RPMI7951 (cell line): ENCODE measurements at places on chromosomes 6 and 20. TPM values are rescaled to one million over a fixed set of nuclear protein-coding genes. Genes with fewer than 3 reads are reported as not detected.

Gene BPIFB1
- not detected in 2 replicates for total RNA-seq

Gene PSORS1C1
- 0.48 and 0.88 TPM in 2 replicates for total RNA-seq

Gene LY6G6F
- total RNA-seq, result not detected in 2 replicates

Gene RRAGD
- total RNA-seq, result under 0.01 and 0.20 TPM in 2 replicates

Gene ZNF184
- 16.4 and 24.2 TPM in 2 replicates for total RNA-seq

Gene DEFB132
- total RNA-seq, result not detected in 2 replicates

Gene MCHR2
- total RNA-seq, result not detected in 2 replicates

Gene CRYBG1
- 74.4 and 81.6 TPM in 2 replicates for total RNA-seq

DNA sequence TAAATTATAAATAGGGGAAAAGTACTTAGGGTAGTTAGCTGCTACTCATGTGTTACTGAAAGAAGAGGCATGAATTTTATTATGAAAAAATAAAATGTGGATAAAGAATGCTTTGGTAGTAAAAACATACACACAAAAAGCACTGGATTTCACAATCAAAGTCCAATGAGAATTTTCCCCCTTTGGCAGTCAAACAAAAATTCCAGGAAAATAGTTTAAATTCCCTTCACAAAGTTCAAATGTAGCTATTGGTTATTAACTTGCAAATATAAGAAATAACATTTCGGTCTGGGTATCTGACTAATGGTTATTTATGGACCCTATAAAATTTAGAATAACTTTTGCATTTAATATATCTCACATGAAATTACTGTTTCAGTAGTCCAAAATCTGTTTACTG lies 210.4 kb downstream of the FOXC1 start:
- no peak for DNase-seq

GRCh38 chr6:155120034-155120433 lies 124.9 kb downstream of the TIAM2 start:
- peak; percentile 82 for DNase-seq

DNA sequence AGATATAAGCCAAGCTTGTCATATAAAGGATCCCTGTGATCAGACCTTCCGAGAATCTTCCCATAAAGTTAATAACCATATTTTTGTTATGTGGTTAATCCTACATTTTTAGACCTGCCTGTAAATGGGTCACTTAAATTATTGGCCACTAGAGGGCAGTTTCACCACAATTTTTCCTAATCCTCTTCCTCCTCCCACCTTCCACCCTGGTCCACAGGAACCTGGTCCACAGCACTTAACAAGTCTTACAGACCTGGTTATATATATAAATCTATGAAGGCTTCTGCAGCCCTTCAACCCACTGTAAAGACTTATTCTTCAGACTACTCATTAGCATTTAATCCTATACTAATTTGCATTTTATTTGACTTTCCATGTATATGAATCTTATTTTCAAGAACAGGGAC lies 28.3 kb downstream of the MRS2 start:
- DNase-seq, result peak; percentile 48

DNA sequence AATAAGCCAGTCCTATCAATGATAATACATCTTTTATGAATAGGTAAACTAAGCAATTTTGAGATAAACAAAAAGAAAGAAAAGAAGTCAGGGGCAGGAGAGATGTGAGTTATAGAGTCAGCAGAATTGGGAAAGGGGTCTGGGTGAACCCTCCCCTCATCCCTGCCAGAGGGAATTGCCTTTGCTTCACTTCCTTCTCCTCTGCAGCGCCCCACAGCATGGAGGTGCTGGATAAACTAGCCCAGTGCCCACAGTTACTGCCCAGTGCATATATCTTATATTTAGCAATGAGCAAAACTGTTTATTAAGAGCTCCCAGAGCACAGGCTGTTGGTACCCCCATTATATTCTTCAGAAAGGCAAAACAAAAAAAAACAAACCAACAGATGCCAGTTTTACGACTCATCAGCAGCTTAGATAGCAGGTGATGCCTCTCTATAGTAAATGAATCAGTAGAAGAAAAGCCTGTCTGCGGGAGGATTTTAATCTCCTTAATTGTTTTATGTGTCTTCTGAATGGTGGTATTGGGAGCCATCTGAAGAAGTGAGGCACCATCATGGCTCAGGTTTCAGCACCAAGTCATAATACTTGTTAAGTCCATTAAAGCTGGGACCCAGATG lies 419.2 kb downstream of the EPM2A start:
- DNase-seq, result no peak

DNA sequence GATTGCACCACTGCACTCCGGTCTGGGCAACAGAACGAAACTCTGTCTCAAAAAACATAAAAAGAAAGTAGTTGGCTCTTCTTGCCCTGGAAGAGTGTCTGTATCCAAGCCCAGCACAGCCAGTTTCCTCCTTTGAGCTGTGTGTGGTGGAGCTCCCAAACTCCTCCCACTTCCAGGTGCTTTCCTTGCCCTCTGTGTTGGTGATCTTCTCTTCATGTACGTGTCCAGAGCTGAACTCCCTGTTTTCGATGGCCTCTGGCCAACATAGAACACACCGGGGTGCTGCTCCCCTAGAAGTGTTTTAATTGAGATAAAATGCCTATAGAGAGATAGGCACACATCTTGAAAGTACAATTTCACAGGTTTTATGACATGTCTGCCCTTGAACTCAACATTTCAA lies 16.7 kb upstream of the SGK2 start:
- no peak for DNase-seq

GRCh38 chr20:31712564-31713311 lies 9.9 kb downstream of the BCL2L1 start:
- peak; percentile 96 for DNase-seq

DNA sequence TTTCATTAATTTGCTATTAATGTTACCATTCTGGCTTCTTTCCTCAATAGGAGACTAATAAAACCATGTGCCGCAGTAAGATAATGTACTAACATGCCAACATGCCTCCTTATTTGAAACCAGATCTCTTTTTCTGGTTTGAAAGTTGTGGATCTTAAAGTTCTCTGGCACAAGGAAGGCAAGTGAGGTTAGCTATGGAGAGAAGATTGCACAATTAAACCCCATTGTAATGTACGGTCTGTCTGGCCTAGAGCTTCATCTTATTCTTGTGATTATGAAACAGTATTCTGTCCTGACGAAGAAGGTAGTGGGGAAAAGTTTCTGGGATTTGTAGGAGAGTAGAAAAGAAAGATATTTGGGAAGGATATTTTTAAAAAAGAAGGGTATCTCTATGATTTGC lies 68.4 kb downstream of the EYA4 start:
- no peak for DNase-seq

GRCh38 chr6:39961178-39961577 lies 26.9 kb upstream of the MOCS1 start:
- peak; percentile 28 for DNase-seq

GRCh38 chr6:131060311-131060710 lies 2.7 kb downstream of the EPB41L2 start:
- DNase-seq, result peak; percentile 27

DNA sequence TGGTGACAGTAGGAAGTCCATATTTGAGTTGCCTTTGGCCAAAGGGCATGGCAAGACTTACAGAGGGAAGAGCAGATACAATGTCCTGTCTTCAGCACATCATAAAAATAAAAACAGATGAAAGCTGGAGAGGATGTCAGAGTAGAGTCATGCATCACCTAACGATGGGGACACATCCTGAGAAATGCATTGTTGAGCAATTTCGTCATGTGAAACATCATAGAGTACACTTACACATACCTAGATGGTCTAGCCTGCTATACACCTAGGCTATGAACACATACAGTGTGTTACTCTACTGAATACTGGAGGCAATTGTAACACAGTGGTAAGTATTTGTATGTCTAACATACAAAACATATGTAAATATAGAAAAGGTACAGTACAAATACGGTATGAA lies 75.6 kb downstream of the VEGFA start:
- no peak for DNase-seq

DNA sequence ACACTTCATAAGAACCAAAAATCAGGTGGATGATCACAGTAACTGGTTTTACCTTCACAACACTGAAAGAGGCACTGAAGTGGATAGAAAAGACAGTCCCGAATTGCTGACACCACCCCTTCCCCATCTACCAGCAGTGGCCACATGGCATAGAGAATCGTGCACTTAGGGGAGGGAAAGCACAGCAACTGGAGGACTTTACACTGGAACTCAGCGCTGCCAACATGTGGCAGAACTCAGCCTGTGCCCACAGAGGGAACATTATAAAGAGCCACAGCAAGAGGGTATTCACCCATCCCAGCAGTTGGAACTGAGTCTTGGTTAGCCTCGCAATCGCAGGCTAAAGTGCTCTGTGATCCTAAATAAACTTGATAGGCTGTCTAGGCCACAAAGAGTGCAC lies 6.5 kb upstream of the KIAA1586 start:
- DNase-seq, result peak; percentile 19

GRCh38 chr6:154360476-154360875 lies 3.9 kb upstream of the IPCEF1 start:
- no peak for DNase-seq

GRCh38 chr20:63498960-63499337 lies at the start of gene EEF1A2:
EEF1A2 (minus strand) TSS chr20:63499083; CDS start chr20:63497763, 1,320 bp downstream.
- DNase-seq, result no peak

- DNase-seq, result no peak
Observed at GRCh38 chr6:165545806-165546205, 117.2 kb downstream of the PDE10A start.
